Right forelimb (tissue), 1 donor: ENCODE measurements at places on chromosomes 1 and 21.

GRCh38 chr1:181018901-181019681 is 3.6 kb downstream of the STX6 start:
- no peak for DNase-seq

DNA sequence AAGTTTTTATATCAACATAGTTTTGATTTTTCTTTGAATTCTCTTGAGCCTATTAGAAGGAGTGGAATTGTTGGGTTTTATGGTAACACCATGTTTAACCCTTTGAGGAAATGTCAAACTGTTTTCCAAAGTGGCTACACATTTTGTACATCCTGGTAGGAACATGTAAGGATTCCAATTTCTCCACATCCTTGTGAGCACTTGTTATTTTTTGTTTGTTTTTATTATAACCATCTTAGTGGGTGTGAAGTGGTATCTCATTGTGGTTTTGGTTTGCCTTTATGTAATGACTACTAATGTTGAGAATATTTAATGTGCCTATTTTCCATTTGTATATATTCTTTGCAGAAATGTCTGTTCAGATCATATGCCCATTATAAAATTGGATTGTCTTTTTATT is 120.5 kb downstream of the FGGY start:
- no peak for DNase-seq

GRCh38 chr1:85447006-85447943 is 17.7 kb downstream of the DDAH1 start:
- no peak for DNase-seq

- peak; percentile 75 for DNase-seq
Observed at GRCh38 chr1:33060579-33061083, 20.3 kb upstream of the AZIN2 start.

- DNase-seq = no peak
Observed at GRCh38 chr1:98849969-98850636, 154.6 kb downstream of the PLPPR5 start.

GRCh38 chr21:43311301-43311817 is 115.6 kb downstream of the SIK1 start:
- no peak for DNase-seq

- peak; percentile 87 for DNase-seq
Observed at GRCh38 chr1:25810341-25811299, 9.1 kb upstream of the MTFR1L start.

DNA sequence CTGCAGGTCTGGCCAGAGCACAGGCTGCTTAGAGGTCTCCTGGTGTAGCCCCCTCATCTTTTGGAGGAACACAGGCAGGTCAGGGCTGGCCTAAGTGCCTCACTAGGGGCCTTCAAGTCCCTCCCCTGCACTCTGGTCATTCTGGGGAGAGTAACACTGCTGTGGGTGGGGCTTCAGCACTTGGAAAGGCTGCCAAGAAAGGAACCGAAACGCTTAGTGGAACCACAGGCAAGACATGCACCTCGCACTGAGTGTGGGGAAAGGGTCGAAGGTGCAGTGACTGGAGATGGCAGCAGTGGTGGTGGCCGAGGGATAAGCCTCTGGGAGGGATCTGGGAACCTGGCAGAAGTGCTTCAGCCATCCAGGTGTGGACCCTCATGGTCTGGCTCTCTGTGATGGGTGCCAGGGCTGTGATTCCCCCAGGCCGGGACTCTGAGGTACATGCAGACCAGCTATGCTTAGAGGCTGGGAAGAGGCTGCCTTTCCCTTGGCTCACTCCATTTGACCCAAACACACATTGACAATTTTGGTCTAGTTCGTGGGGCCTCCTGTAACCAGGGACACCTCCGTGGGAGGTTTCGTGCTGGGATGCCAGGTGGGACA is 182.9 kb upstream of the CSF3R start:
- DNase-seq = no peak
